NCI-H524 (cell line): ENCODE measurements at places on chromosomes 3 and 15.

DNA sequence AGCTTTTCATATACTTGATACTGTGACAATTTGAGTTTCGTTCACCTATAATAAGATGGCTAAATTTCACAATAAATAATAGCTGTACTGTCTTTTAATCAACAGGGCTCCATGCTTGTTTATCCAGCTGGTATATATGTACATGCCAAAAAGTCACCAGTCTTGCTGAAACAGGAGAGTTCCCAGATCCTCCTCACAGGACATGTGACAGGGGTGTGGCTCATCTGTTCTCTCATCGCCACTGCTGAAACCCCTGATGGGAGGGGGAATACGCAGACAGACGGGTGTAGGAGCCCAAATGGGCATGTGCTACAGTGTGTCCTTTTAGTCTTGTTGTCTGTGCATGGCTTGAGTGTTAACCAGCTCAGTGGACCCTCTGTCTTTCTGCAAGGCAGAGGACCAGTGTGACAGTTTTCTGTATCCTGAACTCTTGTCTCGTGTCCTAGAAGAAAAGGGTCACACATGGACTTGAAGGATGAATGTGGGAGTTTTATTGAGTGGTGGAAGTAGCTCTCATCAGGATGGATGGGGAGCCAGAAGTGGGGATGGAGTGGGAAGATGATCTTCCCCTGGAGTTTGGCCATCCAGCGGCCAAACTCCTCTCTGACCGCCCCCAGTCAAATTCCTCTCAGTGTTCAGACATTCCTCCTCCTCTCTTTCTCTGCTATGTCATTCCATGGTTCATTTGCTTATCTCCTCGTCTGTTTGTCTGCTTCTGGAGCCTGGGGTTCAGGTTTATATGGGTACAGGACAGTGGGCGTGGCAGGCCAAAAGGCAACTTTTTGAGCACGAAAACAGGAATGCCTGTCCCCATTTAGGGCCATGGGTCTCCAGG, 113.1 kb upstream of the NECTIN3 start:
- no peak for DNase-seq

- no peak for DNase-seq
Observed at GRCh38 chr3:142947799-142948575, 15.5 kb downstream of the PAQR9 start.

DNA sequence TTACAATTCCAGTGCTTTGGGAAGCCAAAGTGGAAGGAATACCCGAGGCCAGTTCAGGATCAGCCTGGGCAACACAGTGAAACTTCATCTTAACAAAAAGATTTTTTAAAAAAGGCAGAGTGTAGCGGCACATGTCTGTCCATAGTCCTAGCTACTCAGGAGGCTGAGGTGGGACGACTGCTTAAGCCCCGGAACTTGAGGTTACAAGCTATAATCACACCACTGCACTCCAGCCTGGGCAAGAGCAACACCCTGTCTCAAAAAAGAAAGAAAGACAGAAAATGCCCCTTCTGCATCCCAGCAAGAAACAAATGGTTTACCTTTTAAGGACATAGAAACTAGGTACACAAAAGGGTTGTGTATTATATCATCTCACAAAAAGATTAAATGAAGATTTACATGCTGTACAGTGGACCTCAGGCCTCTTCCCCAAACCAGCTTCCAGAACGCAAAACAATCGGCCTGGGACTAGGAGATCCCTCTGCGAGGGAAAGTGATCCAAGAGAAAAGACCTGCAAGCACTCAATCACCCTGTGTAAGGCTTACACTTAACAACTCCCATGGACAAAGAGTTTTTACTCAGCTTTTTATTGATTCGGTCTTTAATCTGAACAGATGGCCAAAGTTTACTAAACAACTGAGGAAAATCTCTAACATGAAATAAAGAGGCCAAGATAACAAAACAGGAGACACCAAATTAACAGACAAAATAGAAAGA, 21.2 kb downstream of the TFDP2 start:
- no peak for DNase-seq

GRCh38 chr3:133408961-133409360, 9.1 kb downstream of the BFSP2 start:
- no peak for DNase-seq

DNA sequence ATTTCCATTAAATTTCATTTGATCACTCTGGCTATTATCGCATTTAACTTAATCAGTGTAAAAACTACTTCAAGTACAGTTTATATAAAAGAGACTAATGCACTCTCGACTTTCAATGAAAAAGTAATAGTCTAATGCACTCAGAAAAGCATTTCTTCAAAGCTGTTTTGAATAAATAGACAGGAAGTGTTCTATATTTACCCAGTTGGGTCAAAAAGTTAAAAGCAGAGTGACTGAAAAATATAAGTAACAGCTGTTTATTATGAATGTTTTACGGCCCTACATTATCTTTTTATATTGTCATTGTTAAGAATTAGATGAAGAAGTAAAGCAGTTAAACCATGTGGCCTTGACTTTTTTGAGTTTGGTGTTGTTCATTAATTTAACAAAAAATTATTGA, 391.8 kb downstream of the ZPLD1 start:
- no peak for DNase-seq

DNA sequence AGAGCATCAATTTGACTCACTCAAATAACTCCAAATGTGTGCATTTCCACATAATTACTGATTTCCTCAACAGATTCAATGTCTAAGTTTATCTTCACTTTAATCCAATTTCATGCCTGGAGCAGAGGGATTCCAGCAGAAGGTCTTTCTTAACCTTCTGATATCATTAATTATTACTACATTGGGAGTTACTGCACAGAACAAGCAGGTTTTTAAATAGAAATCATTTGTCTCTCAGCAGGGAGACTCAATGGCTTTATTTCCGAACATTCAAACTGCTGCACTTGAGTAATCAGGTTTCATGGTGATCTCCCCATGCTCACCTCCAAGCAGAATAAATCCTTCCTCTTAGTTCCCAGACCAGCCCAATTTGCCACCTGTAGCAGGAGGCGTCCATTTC, 264.8 kb upstream of the IGF1R start:
- DNase-seq = no peak

GRCh38 chr3:54104084-54104483, 18.3 kb upstream of the CACNA2D3 start:
- DNase-seq = no peak

DNA sequence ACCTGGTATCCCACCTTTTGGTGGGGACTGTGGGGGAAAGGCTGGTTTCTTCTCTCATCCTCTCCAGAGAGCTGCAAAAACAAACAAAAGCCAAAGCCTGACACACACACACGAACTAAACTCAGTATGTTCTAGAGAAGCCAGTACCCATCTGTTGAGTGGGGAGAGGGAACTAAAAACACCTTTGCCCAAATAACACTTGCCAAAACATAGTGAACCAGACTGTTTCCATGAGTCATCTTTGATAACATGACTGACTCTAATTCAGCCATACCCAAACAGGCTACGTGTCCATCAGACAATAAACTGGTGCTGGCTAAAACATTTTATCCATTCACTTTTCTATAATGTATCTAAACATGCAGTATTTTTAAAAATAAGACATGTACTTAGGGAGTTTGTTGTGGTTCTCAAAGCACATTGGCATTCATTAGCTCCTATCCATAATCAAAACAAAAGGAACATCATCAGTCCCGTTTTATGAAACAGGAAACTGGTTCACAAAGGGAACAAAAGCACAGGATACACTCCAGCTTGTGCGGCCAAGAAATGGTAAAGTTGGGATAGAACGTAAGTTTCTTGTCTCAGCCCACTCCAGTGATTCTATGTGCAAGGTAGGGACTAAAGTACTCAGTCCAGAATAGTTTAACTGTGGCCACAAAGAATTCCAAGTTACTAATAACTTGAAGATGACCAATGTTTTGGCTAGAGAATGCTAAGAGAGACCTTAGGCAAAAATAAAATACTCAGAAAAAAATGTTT, 16.1 kb downstream of the LYSMD2 start:
- DNase-seq = no peak

GRCh38 chr3:193129607-193130006, 111.4 kb upstream of the PLAAT1 start:
- peak; percentile 20 for DNase-seq

- no peak for DNase-seq
Observed at GRCh38 chr15:61564785-61565184, 335.7 kb upstream of the RORA start.

GRCh38 chr3:169965562-169966427, 812 bp upstream of the SEC62 start:
- DNase-seq = peak; percentile 70

GRCh38 chr3:196694941-196695848, 16.9 kb downstream of the CEP19 start:
- DNase-seq = no peak

- peak; percentile 40 for DNase-seq
Observed at GRCh38 chr15:58931987-58932588, 1.4 kb downstream of the SLTM start.

- no peak for DNase-seq
Observed at GRCh38 chr3:60542995-60543394, 708.3 kb downstream of the FHIT start.

- no peak for DNase-seq
Observed at GRCh38 chr15:39213385-39213840, 367.5 kb upstream of the THBS1 start.

GRCh38 chr15:52005748-52006701, 13.0 kb upstream of the MAPK6 start:
- no peak for DNase-seq

- no peak for DNase-seq
Observed at GRCh38 chr3:16512435-16513140, 911 bp downstream of the RFTN1 start.

GRCh38 chr3:60013241-60013640, 963.4 kb upstream of the CFAP20DC start:
- DNase-seq = no peak

GRCh38 chr3:194148383-194148782, 12.4 kb downstream of the HES1 start:
- no peak for DNase-seq

- peak; percentile 49 for DNase-seq
Observed at GRCh38 chr3:46416125-46416810, 9.2 kb downstream of the CCRL2 start.

DNA sequence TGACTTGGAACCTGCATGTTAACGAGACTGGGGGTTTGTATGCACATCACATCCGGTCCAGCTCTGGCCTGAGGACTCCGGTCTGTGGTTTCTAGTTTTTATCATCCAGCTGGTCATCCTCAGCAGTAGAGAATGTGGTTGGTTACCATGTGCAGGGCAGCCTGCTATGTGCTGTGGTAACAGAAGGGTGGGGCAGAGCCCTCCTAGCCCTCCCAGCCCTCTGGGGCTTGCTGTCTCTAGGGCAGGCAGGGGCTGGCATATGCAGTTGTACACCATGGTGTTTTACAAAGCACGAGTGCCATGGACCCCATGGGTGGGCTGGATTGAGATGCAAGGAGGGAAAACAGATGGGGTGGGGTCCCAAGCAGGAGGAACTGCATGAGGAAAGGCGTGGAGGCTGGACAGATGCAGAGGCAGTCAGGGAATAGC, 70.2 kb downstream of the APBA2 start:
- no peak for DNase-seq

DNA sequence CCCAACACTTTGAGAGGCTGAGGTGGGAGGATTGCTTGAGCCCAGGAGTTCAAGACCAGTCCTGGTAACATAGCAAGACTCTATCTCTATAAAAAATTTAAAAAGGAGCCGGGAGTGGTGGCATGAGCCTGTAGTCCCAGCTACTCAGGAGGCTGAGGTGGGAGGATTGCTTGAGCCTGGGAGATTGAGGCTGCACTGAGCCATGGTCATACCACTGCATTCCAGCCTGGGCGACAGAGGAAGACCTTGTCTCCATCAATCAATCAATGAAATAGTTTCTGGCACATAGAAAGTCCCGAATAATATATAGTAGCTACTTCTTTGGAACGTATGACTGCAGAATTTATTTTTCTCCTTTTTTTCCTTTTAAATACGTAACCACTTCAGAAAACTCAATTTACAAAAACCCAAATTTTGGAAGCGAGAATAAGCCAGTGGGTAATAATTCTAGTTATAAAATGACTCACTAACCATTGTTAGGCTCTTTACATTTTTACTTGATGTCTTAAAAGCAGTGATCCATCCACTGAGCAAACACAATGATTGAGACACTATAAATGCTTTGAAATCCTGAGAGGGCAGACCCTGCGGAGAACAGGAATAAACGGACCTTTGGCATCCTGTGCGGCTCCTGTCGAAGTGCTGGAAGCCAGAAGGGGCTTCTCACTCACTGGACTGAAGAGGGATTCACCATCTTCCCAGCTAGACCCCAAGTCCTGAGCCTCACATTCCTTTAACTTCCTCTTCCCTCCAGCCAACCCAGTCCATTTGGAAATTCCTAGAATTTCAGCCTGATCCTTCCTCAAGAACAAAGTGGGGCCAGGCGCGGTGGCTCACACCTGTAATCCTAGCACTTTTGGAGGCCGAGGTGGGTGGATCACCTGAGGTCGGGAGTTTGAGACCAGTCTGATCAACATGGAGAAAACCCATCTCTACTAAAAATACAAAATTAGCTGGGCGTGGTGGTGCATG, 68.4 kb upstream of the MFGE8 start:
- DNase-seq = no peak

GRCh38 chr3:159619341-159619885, 369.2 kb upstream of the IL12A start:
- DNase-seq = peak; percentile 68

DNA sequence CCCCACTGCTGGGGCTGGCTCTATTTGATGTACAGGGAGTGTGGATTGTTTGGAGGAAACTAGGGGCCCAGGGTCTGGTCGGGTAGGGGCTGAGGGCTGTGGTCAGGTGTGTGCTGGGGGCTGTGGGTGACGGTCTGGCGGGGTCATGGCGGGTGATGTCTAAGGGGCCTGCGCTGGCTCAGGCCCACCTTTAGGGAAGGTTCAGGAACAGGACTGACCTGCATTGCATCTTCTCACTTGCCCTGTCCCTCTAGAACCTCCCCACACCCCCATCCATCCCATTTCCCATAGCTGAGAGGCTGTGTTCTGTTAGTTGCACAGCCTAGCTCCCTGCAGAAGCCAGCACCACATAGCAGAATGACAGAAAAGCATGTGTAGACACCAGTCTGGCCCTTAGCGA, 39.1 kb downstream of the SCN5A start:
- DNase-seq = no peak

DNA sequence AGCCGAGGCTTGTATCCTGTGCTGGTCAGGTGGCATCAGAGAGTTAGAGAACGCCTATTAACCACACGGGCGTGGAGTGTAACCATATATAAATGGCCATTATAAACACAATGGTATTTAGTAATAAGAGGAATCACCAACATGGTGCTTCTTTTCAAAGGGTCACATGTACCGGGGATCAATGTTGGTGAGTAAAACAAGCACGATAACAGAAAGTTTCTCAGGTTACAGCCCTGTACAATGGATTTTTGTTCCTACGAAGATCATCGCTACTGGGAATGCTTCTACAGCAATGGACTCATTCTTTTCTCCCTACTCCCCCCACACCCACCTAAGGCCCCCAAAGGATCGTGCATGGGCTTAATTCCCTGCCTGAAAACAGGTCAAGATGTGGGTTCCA, 42.5 kb downstream of the MEIS2 start:
- no peak for DNase-seq

DNA sequence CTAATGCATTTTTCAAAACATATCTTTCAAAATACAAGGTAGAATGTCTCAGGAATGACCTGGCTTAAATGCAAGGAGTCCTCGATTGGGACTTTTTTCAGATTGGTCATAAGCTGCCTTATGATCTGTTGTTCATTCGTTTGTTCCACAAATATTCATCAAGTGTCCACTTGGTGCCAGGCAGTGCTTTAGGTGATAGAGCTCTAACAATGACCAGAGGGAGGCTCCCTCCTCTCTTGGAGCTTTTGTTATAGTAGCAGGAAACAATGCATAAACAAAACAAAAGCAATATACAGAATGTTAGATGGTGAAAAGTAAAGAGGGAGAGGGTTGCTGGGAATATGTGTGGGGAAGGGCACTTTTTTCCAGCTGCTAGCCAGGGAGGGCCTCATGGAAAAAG, 156.1 kb downstream of the MCTP2 start:
- DNase-seq = no peak
